Renal cortical epithelial cell (primary cell): ENCODE measurements at places on chromosomes 7 and 10.

- DNase-seq: no peak
These were observed 630.4 kb upstream of the FOXK1 start for GRCh38 chr7:4051696-4052095.

- no peak for DNase-seq
These were observed 1.3 kb upstream of the TRPV6 start for GRCh38 chr7:142886866-142887265.

- DNase-seq: no peak
These were observed 148.2 kb upstream of the TNS3 start for GRCh38 chr7:47730142-47730541.

- no peak for DNase-seq
These were observed 1035.1 kb downstream of the CNTNAP2 start for GRCh38 chr7:147151661-147152060.

GRCh38 chr7:143323653-143324052, 7.7 kb downstream of the CLCN1 start:
- DNase-seq: no peak
